ENCODE measurements at places on chromosomes 2 and 18. TPM values are rescaled to one million over a fixed set of nuclear protein-coding genes. Genes with fewer than 3 reads are reported as not detected.
A peak's percentile ranks its signal among the peaks of the same experiment; 100 is the strongest.

DNA sequence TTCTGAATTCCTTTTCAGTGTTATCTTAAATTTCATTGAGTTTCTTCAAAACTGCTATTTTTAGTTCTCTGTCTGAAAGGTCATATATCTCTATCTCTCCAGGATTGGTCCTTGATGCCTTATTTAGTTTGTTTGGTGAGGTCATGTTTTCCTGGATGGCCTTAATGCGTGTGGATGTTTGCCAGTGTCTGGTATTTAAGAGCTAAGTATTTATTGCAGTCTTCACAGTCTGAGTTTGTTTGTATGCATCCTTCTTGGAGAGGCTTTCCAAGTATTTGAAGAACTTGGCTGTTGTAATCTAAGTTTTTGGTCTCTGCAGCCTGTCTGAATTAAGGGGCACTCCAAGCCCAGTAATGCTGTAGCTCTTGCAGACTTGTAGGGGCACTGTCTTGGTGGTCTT, 249.3 kb downstream of the ZNF385B start:
- DNase-seq = no peak

- no peak for DNase-seq
Measured at GRCh38 chr2:156625360-156626170, 189.4 kb downstream of the GPD2 start.

DNA sequence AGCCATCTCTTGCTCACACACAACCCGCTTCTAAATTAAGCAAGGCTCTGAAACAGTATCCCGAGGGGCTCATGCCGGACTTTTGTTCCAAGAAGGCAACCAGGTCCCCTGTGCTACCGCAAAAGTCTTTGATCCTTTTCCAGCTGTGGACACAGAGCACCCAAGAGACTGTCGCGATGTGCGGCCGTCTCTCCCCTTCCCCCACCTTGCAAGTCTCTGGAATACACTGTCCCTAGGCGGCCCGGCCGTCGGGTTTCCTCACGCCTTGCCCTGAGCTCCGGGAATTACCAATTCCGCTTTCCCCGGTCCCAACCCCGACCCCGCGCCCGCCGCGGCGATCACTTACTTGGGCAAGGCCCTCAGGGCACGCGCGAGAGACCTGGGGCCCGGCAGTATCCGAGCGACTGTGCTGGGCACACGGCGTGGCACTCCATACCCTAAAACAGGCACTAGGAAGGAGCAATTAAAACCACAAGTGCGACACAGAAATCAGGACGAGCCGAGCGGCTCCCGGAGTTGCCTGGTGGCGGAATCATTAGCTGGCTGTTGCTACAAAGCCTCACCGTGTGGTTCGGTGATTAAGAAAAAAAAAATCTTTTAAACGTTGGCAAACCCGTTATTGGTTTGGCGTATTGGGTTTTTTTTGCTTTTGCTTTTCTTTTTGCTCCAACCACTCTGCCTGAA, 2.2 kb upstream of the DLX1 start:
- no peak for DNase-seq

GRCh38 chr2:86592547-86593230, 29.4 kb upstream of the CHMP3 start:
- no peak for DNase-seq

DNA sequence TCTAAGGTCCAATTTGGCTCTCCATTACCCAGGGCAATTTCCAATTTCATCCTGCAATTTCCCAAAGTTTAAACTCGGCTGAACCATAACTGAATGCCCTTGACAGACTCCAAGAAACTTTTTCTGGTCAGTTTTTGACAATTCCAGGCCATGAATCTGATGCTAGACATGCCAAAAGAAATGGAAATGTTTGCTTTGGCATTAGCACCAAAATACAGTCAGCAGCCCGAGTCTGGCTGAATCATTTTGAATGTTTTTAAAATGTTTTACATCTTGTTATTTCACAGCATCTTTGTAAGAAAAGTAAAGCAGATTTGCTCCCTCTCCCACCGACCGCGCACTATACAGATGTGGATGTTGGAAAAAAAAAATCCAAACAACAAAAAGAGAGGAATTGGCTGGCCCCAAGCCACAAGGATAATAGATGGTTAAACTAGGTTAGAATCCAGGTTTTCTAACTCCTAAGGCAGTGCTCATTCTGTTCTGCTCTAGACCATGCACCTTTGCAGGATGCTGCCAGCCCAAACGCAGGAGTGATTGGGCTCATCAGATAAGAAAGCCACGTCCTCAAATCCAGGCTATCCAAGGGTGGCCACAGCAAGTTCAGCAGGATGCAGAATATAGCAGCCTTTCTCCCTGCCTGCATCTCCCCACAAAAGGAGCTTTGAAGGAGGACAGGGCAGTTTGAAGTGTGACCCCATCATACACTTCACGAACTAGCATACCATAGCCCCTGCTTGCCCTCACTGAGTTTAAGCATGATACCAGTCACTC, 167.5 kb downstream of the ALK start:
- no peak for DNase-seq

- no peak for DNase-seq
Measured at GRCh38 chr2:142061733-142062132, 69.1 kb downstream of the LRP1B start.

- DNase-seq = no peak
Measured at GRCh38 chr2:39156107-39156506, 35.3 kb upstream of the SOS1 start.

- no peak for DNase-seq
Measured at GRCh38 chr2:11097038-11097720, 58.1 kb upstream of the SLC66A3 start.

- no peak for DNase-seq
Measured at GRCh38 chr2:64863097-64863820, 125.9 kb upstream of the SLC1A4 start.

DNA sequence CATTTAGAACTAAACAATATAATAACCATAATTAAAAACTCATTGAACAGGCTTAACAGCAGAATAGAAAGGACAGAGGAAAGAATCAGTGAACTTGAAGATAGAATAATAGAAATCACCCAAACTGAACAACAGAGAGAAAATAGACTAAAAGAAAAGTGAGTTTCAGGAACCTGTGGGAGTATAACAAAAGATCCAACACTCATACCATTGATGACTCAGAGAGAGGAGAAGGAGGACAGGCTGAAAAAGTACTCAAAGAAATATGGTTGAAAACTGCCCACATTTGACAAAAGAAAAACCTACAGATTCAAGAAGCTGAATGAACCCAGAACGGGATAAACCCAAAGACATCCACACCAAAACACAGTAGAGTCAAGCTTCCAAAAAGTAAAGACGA, 54.2 kb upstream of the FMNL2 start:
- no peak for DNase-seq

- DNase-seq = no peak
Measured at GRCh38 chr18:40259115-40259835, 1695.8 kb upstream of the PIK3C3 start.

- no peak for DNase-seq
Measured at GRCh38 chr2:235803028-235803427, 309.2 kb downstream of the AGAP1 start.

DNA sequence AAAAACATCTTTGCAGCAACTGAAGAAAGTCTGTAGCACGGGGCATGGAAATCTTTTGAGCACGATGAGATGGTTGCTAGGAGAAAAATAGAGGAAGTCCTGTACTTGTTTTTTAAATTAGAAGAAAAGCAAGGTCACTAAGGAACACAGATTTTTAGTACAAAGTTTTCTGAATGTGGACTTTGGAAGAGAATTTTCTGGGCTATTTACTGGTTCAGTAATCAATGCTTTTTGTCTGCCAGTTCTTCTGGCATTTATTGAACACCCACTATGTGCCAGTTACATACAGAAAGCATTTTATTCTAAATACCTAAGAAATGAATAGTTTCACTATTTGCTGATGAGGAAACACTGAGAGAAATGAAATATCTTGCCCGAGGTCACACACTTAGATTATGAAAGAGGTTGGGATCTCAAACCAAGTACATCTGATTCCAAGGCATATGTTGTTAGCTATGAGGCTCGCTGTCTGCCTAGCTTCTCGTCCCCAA, 15.6 kb upstream of the MAP3K20 start:
- DNase-seq = no peak

- DNase-seq = peak; percentile 31
Measured at GRCh38 chr2:42047488-42048298, at the start of gene PKDCC. Gene PKDCC (plus strand): TSS chr2:42048021. CDS start chr2:42048200, 179 bp downstream.

- no peak for DNase-seq
Measured at GRCh38 chr2:189601043-189601442, 20.5 kb upstream of the SLC40A1 start.

The RIT2 gene
- not detected for total RNA-seq

The OSR1 gene
- total RNA-seq = not detected

The PARD3B gene
- total RNA-seq = not detected

The PKDCC gene
- not detected for total RNA-seq
